NCI-H774 (cell line): ENCODE measurements at places on chromosomes 4 and X.

- DNase-seq = no peak
These were observed 69.0 kb downstream of the ATOH1 start for GRCh38 chr4:93897559-93897958.

- DNase-seq = no peak
These were observed 25.3 kb downstream of the BTC start for GRCh38 chr4:74768857-74769525.

GRCh38 chrX:127457161-127457560 is 595.0 kb downstream of the ACTRT1 start:
- DNase-seq = no peak

- no peak for DNase-seq
These were observed 56.7 kb upstream of the ADGRL3 start for GRCh38 chr4:61143461-61143860.

DNA sequence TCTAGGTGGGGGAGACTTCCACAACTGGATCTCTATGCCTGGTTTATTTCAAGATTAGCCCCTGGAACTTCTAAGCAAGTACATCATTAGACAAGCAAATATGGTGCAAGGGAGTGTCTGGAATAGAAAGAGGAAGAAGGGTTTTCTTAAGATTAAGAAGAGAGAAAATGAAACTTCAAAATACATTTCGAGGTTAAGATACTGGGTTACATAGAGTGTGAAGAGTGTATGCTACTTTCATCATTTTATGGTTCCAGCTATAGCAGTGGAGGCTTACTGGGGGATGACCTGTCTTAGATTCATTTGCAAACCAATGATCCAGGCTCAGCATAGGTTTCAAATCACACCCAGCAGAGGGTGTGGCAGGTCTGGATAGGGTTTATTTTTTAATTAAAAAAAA is 144.4 kb upstream of the GATB start:
- DNase-seq = no peak

DNA sequence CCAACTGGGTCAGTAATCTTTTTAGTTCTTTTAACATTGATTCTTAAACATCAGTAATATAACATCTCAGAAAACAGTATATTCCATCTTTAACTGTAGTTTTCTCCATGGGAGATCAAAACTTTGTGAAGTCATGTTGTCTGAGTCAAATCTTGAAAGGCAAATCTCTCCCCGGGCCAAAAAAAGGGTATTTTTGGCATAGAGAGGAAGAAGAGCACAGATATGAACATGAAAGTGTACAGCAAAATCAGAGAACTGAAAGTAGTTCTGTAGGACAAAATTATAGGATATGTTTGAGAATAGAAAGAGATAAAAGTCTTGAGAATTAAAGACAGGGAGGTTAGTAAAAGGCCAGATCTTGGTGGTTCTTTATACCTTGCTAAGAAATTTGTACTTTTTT is 176.4 kb upstream of the GYPA start:
- DNase-seq = no peak

- DNase-seq = peak; percentile 78
These were observed 155.7 kb downstream of the CHIC2 start for GRCh38 chr4:53908661-53909078.

DNA sequence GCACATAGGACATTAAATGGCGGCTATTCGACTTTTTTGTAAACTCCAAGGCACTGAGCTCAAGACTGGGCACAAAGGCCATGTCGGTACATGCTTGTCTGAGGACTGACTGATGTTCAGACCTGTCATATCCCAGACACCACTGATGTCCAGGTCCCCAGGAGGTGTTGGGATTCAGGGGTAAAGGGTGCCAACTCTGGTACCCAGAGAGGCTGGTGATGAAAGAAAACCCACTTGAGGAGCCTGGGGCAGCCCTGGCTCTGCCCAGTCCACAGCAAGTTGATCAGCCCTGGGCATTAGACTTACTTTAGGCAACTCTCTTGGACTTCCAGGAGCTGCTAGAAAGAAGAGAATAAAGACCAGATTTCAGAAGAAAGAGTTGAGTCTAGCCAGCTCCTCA is 18.7 kb downstream of the SASH3 start:
- no peak for DNase-seq

DNA sequence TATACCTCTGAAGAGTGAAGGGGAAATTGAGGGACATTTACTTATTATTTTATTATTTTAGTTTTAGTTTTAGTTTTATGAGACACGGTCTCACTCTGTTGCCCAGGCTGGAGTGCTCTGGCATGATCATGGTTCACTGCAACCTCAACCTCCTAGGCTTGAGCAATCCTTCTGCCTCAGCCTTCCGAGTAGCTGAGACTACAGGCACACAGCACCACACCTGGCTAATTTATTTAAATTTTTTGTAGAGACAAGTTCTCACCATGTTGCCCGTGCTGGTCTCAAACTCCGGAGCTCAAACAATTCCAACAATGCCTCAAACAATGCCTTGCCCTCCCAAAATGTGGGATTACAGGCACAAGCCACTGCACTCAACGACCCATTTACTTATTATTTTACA is 68.4 kb upstream of the BMP2K start:
- DNase-seq = no peak

GRCh38 chr4:86895692-86896488 is 3.7 kb upstream of the C4orf36 start:
- DNase-seq = peak; percentile 13

GRCh38 chrX:8971116-8971515 is 62.8 kb downstream of the FAM9B start:
- DNase-seq = no peak

DNA sequence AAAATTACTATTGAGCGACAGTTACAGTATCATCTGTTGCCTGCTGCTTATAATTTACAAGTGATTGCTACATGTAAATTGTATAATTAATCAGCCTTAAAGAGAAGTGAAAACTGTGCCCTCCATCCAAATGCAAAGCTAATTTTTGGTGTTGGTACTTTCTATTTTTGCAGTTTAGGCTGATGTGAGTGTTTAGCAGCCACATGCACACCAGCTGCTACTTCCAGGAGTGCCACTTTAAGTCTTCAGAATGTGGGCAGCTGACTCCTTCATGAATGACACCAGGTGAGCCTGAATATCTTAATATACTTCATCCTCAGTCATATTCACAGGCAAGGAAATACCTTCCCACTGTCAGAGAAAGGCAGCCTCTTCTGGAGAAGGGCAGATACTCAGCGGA is 149.8 kb upstream of the RASGEF1B start:
- no peak for DNase-seq

- DNase-seq = peak; percentile 1
These were observed 158.3 kb downstream of the CPE start for GRCh38 chr4:165537028-165537648.
